GM12864 (cell line): ENCODE measurements at places on chromosomes 7 and 10.

DNA sequence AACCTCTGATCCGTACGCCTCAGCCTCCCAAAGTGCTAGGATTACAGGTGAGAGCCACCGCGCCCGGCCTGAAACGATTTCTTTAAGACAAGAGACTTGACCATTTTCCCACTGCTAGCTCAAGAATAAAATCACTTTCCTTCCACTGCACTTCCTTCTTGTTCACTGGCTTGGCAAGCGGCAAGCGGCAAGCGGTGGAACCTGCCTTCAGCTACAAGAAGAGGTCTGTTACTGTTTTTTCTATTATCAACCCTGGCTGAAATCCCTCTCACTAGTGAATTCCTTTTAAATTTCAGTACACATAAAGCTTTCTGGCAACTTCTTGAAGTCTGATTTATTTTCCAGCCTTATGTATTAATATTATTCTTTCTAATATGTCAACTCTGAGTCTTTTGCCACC is 12.8 kb upstream of the GNAT3 start:
- DNase-seq = no peak

DNA sequence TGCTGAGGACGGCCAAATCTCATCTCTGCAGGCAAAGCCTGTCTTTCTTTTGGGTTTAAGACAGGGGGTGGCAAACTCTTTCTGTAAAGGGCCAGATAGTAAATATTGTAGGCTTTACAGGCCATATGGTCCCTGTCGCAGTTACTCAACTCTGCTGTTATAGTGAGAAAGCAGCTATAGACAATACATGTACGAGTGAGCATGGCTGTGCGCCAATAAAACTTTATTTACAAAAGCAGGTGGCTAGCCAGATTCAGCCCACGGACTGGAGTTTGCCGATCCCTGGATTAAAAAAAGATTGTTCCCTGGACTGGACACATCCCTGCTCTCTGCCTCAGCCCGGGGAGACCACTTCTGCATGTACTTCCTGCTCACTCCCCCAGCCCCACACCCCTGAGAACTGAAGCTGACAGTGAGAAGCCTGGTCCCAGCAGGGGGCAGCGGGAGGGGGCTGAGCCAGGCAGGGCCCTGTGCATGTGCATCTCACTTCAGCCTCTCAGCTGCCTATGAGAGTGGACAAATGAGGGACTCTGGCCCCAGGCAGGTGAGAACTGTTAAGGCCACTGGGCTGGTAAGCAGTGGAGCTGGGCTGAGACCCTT is 392.4 kb downstream of the PLXNA4 start:
- no peak for DNase-seq

GRCh38 chr10:45526309-45526905 is 146.2 kb downstream of the ZFAND4 start:
- DNase-seq = no peak

DNA sequence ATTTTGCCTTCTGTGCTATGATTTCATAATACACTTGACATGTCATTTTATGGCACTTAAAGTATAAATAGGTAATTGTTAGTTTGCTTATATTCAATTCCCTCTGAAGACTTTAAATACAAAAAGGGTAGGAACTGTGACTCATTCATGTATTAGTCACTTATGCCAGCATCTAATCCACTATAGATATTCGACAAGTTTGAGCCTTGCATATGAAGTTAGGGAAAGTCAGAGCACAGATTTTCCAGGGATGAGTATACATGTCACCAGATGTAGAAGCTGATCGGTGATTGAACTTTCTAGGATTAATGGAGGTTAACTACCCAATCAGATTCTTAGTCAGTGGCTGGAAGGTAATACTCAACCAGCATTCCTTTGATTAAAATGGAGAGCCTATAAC is 1321.5 kb downstream of the XPNPEP1 start:
- no peak for DNase-seq

- DNase-seq = no peak
Observed at GRCh38 chr7:101021703-101022102, 1.8 kb downstream of the MUC17 start.

DNA sequence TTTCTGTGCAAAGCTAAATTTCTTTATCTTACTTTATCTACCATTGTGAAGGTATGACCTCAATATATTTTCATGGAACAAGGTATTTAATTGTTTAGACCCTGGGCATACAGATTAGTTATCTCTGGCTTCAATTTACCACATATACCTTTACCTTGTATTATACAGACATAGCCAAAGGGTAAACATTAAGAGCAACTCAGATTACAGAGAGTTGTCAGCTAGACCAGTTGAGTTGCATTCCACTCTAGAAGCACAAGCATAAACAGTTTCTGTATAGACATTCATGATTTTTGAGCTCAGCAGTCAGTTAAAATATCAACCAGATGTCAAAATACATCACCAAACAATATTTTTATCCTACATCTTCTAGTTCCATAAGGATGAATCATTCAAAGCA is 857.3 kb upstream of the ZWINT start:
- DNase-seq = no peak

GRCh38 chr7:41869091-41869490 is 166.2 kb upstream of the INHBA start:
- DNase-seq = no peak

DNA sequence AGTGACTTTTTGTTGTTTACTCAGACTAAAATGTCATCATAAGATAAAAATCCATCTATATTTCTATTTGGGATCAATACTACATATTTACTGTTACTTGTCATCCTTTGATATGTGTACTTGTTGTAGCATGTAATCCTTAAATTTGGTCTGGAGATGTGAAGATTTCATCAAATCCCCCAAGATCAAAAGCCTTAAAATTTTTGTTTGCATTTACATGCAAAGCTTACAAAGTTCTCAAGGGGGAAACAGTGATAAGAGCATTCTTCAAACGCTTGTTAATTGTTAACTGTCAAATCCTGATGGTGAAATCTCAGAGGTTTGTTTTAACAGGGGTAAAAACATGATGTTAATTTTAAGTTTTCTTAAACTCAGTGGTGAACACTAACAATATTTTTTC is 84.9 kb upstream of the SKAP2 start:
- DNase-seq = no peak

DNA sequence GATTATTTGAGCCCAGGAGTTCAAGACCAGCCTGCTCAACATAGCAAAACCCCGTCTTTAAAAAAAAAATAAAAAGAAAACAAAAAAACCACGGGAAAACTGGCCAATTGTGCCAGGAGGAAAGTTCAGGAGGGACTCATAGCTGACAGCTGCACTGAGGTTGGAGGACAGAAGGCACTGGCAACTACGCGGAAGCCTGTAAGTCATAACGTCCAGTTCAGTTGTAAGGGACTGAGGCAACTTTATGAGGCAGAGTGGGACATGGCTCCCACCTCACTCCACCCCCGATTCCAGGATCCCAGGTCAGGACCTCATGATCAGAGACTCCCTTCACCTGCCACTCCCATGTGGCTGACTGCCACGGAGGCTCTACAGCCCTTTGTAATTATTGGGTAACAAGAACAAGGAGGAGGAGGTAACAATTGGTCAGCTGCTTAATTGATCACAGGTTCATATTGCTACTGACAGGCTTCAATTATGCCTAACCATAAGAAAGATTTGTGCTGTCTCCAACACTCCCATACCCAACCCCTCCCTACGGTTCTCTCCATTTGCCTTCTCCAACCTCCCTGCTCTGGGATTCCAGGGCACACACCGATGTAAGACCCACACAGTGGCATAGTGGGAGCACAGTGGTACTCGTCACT is 1.9 kb upstream of the CCL24 start:
- DNase-seq = no peak

DNA sequence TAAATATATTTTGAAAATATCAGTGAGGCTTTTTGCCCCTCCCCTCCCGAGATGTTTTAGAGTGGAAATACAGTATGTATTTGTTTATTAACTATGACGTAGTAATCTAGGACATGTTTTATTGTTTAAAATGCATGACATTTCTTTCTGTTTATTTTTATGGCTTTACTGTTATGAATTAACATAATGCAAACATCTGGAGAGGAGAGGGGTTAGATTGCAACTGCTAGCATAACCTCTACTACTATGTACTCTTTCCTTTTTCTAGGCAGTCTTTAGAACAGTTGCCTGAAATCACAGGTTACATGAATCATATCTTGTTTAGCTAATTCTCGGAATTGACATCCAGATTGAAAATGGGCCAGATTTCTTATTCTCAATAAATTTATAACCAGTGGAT is 7.4 kb downstream of the BTAF1 start:
- no peak for DNase-seq

GRCh38 chr10:28295336-28295735 is 7.5 kb downstream of the MPP7 start:
- DNase-seq = no peak

GRCh38 chr10:133125901-133126300 is 34.1 kb upstream of the KNDC1 start:
- no peak for DNase-seq
